Activated T-helper 1 cell treated with anti-CD3 and anti-CD28 coated beads, Interleukin-2, amount 50 U/mL, for 16 hours (primary cell): ENCODE measurements at places on chromosomes 7 and 10.

- no peak for DNase-seq
Observed at GRCh38 chr7:142709921-142710320, 39.4 kb upstream of the PRSS1 start.

DNA sequence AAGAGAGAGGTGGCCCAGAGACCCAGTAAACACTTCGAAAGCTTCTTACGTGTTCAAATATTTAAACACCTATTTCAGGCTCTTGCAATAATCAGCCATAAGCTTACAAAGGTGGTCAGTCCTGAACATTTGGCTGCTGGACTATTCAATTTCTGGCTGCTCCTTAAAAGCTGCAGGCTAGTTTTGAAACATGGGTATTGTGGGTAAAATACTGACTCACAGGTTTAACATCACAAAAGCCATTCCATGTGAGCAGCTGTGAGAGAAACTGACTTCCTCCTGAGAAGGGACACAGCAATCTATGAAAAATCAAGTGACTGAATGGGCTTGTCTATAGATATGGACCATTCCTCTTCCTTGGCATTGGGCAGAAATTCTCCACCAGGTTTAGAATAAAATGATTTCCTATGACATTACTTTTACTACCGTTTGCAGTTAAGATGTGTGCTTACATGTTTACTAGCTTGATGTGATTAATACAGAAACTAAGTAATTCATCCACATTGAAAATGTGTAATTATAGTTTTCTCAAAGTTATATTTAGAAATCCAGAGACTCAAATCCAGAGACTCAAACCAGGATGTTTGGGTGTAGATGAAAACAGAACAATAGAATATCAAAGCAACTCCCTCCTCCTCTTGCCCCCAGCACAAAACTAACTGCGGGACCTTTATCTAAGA lies 252.3 kb downstream of the GATA3 start:
- DNase-seq: no peak

DNA sequence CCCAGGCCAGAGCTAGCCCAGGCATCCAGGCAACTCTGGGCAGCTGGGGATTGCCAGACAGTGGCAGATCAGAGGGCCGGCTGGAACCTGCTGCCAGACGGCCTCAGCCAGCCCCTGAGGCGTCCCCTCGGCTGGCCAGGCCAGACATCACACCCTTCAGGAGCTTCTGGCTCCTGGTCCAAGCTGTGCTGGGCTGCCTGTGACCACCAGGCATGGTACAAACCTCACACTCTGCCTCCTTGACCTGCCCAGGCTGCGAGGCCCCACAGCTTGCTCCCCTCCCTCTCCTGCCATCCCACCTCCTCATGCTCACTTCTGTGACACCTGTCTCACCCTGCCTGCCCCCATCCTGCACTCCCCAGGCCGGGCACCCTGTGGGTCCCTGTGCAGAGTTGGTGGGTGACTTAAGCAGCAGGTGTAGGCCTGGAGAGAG lies 5.7 kb downstream of the DEPP1 start:
- DNase-seq: no peak

- DNase-seq: no peak
Observed at GRCh38 chr10:77970869-77971803, 44.6 kb upstream of the DLG5 start.

DNA sequence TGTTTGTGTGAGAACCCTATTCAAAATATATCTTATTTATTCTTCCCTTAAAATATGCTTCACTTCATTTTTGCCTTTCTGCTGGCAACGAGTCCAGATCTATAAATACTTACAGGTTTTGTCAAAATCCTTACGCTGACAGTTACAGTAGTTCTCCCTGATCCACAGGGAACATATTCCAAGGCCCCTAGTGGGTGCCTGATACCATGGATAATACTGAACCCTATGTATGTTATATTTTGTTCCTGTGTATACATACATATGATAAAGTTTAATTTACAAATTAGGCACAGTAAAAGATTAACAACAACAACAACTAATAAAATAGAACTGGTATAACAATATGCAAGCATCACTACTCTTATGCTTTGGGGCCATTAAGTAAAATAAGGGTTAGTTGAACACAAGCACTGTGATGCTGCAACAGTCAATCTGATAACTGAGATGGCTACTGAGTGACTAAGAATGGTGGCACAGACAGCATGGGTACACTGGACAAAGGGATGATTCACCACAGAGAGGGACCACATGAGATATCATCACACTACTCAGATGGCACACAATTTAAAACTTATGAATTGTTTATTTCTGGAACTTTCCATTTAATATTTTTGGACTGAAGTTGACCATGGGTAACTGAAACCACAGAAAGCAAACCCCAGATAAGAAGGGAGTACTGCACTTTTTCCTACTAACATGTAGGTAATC lies 29.4 kb upstream of the PCGF5 start:
- no peak for DNase-seq

GRCh38 chr10:14782691-14783363 lies 8.1 kb upstream of the FAM107B start:
- no peak for DNase-seq

DNA sequence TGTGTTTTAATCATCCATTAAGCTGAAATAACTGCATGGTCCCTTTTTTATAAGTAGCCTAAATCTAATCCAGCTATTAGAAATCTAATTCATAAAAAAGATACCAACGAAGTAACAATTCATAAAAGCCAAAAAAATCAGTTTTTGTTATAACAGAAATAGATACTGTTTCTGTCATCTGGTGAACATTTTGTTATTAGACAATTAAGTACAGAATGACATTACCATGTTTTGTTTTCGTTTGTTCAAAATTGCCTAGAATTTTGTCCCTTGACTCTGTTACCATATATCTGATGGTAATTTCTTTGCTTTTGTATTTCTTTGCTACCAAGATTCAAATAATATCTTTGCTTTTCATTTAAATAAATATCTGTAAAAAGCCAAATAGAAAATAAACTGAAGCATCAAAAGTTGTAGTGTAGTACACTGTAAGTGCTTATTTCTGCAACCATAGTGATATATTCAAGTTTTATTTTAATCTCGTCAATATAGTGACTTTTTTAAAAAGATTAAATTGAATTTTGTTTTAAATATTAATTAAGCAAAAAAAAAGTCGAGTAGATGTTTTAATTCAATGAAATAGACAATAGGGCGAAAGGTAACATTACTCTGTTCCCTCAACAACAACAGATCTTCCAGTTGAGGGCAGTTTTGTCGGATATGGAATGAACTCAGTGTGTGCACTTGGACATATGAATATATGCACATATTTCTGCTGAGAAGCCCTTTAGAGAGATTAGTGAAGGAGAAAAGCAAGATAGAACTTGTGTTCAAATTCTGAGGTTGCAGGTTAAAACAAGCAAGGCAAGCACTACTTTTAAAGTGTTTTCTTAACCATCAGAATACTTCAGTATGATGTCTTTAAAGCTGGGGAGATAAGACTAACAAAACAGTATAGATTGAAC lies 7.9 kb upstream of the IGF2BP3 start:
- DNase-seq: no peak

DNA sequence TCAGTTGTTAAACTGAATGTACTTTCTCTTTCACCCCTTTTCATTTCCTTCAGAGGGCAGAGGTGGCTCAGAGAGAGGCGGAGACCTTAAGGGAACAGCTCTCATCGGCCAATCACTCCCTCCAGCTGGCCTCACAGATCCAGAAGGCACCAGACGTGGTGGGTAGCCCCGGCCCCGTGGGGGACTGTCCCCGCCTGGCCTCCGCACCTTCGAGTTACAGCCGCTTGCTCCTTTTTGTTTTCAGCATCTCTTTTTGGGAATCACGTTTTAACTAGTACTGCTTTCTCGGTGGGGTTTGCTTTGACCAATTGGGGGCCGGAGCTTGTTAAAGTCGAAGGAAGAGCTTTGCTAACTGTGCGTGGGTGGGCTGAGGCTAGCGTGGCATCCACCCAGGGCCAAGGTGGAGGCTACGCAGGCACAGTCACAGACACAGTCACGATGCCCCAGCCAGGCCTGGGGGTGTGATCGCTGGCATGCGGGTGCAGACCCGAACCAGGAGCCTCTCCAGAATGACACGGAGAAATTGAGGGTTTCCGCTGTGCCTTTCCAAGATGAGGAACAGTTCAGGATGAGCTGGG lies 116.2 kb upstream of the SH2B2 start:
- DNase-seq: no peak

GRCh38 chr7:78020136-78020873 lies 221.7 kb downstream of the PHTF2 start:
- no peak for DNase-seq

GRCh38 chr10:102580230-102580629 lies 64.0 kb upstream of the TRIM8 start:
- DNase-seq: no peak

DNA sequence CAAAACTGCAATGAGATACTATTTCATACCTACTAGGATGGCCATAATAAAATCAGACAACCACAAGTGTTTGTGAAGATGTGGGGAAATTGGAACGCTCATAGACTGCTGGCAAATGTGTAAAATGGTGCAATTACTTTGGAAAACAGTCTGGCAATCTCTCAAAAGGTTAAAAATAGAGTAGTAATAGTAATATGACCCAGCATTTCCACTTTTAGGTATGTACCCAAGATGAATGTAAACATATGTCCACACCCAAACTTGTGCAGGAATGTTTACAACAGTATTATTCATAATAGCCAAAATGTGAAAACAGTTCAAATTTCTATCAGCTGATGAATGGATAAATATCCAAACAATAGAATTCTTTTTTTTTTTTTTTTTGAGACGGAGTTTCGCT lies 731.6 kb upstream of the ANKRD30A start:
- DNase-seq: no peak

GRCh38 chr7:128366300-128366699 lies 4.8 kb upstream of the PRRT4 start:
- DNase-seq: no peak

GRCh38 chr7:1586126-1586826 lies 16.4 kb upstream of the PSMG3 start:
- no peak for DNase-seq

- no peak for DNase-seq
Observed at GRCh38 chr10:69344591-69345252, 66.4 kb downstream of the HK1 start.

DNA sequence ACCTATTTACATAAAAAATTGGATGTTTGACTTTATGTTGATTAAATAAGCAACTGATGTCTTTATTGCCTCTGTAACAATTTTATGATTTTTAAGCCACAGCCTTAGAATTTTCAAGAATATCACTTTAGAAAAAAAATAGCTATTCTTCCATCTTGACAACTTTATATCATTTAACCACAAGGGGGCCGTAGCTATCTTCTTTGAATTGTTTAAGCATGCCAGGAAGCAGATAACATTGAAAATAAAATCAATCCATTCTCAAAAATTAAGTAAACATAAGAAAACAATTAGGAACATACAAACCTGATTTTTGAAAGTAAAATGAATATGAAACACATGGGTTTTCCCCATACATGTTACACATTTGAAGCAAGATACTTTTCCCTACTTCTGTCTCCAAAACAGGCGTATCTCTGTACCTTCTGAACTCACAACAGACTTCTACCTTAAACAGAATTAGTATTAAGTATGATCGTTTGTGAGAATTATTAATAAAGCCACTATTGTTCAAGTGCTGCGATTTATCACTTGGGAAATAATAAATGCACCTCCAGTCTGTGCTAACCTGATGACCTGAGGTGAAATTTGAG lies 209.0 kb downstream of the CACNA2D1 start:
- DNase-seq: no peak

DNA sequence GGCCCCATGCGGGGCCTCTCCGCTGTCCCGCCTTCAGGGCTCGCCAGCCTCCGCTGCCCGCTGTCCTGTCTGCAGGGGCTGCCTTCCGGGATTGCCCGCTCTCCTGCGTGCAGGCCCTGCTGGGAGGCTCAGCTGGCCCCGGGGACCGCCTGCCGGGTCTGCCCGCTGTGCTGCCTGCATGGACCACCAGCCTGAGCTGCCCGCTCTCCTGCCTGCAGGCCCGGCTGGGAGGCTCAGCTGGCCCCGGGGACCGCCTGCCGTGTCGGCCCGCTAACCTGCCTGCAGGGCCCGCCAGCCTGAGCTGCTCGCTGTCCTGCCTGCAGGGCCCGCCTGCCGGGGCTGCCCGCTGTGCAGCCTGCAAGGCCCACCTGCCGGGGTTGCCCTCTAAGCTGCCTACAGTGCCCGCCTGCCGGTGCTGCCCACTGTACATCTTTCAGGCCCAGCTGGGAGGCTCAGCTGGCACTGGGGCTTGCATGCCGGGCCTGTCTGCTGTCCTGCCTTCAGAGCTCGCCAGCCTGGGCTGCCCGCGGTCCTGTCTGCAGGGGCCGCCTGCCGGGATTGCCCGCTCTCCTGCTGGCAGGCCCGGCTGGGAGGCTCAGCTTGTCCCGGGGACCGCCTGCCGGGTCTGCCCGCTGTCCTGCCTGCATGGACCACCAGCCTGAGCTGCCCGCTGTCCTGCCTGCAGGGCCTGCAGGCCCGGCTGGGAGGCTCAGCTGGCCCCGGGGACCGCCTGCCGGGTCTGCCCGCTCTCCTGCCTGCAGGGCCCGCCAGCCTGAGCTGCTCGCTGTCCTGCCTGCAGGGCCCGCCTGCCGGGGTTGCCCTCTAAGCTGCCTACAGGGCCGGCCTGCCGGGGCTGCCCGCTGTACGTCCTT lies 165.1 kb downstream of the GLRX3 start:
- peak; percentile 19 for DNase-seq

- DNase-seq: no peak
Observed at GRCh38 chr7:134991469-134992339, 5.4 kb downstream of the AGBL3 start.

DNA sequence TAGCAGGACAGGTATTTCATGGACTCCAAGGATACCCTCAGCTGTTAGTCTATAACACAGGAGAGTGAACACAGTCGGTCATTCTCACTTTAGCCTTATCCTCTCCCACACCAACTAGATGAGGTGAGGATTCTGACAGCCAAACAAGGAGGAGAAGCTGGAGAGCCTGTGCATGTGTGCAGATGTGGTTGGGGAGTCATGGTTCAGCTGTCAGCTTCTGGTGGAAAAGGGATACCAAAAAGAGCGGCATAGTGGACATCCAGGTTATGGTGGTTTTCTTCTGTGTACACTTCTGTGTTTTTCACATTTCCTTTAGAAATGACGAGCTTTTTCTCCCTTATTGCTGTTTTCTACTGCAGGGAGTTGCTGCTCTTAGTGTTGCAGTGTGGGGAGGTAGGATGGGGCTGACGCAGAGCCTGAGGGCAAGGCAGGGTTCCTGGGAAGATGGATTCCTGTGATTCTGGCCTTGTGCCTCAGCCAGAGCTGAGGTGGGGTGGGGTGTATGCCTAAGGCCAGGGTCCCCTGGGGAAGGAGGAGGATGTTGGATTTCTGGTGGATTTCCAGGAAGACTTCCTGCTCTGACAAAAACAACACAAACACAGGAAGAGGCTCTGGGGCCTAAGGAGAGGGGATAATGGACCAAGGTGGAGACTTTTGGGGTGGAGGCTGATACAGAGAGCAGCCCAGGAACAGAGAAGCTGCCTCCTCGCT lies 26.6 kb downstream of the PLAU start:
- no peak for DNase-seq

- DNase-seq: no peak
Observed at GRCh38 chr10:70738006-70738760, 47.0 kb downstream of the TBATA start.

- no peak for DNase-seq
Observed at GRCh38 chr7:135147899-135148721, at the start of gene TMEM140. Gene TMEM140 (plus strand): TSS chr7:135148072. CDS start chr7:135164442, 16,370 bp downstream.

- DNase-seq: no peak
Observed at GRCh38 chr10:28328346-28328745, 25.5 kb upstream of the MPP7 start.
